Activated CD8-positive, alpha-beta T cell treated with anti-CD3 and anti-CD28 coated beads, Interleukin-2, amount 10 ng/mL, durations not matched to agents 7 days and 5 days (primary cell): ENCODE measurements at places on chromosomes 6 and 20. TPM values are rescaled to one million over a fixed set of nuclear protein-coding genes. Genes with fewer than 3 reads are reported as not detected.

GTSF1L gene
- total RNA-seq = not detected

PDE7B gene
- 0.34 TPM for total RNA-seq

GRCh38 chr20:63177785-63178445, 38.0 kb downstream of the YTHDF1 start:
- H3K4me1 ChIP-seq = peaks cover 10% of the 10 kb centered on the region
- H3K27me3 ChIP-seq = peaks cover 32% of the 10 kb centered on the region
- no peak overlapping the region for H3K4me3 ChIP-seq
- H3K36me3 ChIP-seq = peaks cover 1% of the 10 kb centered on the region

CST3 gene
- 0.50 TPM for total RNA-seq

STX16 gene
- 128 TPM for total RNA-seq

HLA-DQB1 gene
- total RNA-seq = 13.4 TPM

GRCh38 chr20:46977909-46978588, 83.4 kb downstream of the EYA2 start:
- peaks cover 2% of the 10 kb centered on the region for H3K36me3 ChIP-seq
- no peak overlapping the region for H3K27ac ChIP-seq
- peaks cover 36% of the 10 kb centered on the region for H3K4me1 ChIP-seq
- H3K27me3 ChIP-seq = peaks cover 53% of the 10 kb centered on the region

RBM12 gene
- 119 TPM for total RNA-seq

GRCh38 chr6:63516186-63516944, 55.9 kb upstream of the LOC128125822 start:
- DNase-seq = no peak
- H3K4me1 ChIP-seq = peaks cover 5% of the 10 kb centered on the region
- H3K27ac ChIP-seq = no peak overlapping the region
- H3K4me3 ChIP-seq = no peak overlapping the region
- peaks cover 17% of the 10 kb centered on the region for H3K27me3 ChIP-seq
- no peaks in the 10 kb centered on the region for H3K36me3 ChIP-seq

DNA sequence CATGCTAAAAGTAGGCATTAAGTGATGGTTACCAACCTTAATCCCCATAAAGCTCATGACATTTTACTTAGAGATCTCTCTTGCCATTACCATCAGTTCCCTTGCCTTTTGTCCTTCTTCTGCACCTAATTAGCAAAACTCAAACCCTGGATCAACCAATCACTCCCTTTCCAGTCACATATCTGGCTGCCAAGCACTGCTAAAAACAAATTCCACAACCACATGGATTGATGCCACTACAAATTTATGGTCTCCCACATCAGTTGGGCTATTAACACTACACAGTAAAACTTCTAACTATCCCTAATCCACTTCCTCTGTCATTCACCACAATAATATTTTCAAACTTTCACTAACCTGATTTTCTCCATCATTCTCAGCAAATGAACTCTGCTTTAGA, 54.3 kb upstream of the RNF146 start:
- no peaks in the 10 kb centered on the region for H3K36me3 ChIP-seq
- H3K4me1 ChIP-seq = no peaks in the 10 kb centered on the region
- DNase-seq = no peak
- peaks cover 20% of the 10 kb centered on the region for H3K27me3 ChIP-seq

DNA sequence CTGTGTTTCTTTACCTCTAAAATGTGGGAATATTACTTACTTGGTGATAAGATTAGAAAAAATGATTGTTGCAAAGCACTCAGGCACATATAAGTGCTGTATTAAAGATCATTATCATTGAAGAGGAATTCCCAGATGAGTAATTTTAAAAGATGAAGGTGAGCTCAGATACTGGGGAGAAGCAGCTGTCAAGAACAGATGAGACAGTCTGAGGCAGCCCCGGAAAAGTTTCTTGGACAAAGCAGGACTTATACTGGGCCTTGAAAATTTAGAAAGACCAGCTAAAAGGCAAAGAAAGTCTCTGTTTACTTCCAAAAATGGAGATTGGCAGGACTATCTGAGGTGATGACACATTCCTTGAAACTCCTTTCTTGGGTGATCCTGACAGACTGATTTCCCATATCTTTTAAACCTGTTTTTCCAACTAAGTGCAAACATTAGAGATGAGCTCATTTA, 93.8 kb upstream of the MARCKS start:
- no peak for DNase-seq
- no peaks in the 10 kb centered on the region for H3K36me3 ChIP-seq
- no peak overlapping the region for H3K4me3 ChIP-seq
- peaks cover 3% of the 10 kb centered on the region for H3K27me3 ChIP-seq
- H3K4me1 ChIP-seq = no peaks in the 10 kb centered on the region
- no peak overlapping the region for H3K27ac ChIP-seq

SRMS gene
- total RNA-seq = not detected

GNMT gene
- 1.1 TPM for total RNA-seq

MUCL3 gene
- total RNA-seq = not detected

DNA sequence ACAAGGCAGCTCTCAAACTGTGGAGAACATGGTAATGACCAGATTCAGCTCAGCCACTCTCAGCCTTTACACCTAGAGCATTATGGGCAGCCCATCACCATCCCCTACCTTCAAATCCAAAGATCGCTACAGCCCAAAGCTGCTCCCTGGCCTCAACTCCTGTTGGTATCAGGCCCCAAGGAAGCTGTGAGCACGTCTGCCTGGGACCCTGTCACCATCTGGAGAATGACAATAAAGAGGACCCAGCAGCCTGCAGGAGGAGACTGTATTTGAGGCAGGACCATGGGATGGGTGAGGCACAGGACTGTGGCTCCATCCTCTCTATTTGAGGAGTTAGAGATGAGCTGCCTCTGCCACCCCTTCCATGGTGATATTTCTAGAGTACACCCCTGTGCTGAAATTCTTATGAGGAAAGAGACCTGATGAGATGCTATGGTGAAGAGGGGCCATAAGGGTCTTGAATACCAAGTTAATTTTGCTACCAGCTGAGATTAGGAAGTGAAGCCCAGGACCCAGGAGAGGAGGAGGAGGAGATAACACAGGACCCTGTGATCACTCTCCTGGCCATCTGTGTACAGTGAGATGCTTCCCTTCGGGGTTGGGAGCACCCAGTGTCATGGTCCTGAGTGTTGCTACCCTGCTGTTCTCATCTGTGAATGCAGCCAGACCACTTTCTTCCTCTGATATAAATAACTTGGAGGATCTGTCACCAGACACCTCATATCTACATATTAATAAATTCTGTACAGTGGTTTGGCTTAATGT, 19.6 kb upstream of the MICB start:
- peaks cover 3% of the 10 kb centered on the region for H3K36me3 ChIP-seq
- no peak overlapping the region for H3K27ac ChIP-seq
- H3K4me3 ChIP-seq = no peak overlapping the region
